ENCODE measurements at places on chromosomes 13 and 19.

- no peak for DNase-seq
These were observed 6.4 kb upstream of the PDE4C start for GRCh38 chr19:18232540-18233223.

- no peak for DNase-seq
These were observed 128.2 kb downstream of the TBC1D4 start for GRCh38 chr13:75353781-75354193.

DNA sequence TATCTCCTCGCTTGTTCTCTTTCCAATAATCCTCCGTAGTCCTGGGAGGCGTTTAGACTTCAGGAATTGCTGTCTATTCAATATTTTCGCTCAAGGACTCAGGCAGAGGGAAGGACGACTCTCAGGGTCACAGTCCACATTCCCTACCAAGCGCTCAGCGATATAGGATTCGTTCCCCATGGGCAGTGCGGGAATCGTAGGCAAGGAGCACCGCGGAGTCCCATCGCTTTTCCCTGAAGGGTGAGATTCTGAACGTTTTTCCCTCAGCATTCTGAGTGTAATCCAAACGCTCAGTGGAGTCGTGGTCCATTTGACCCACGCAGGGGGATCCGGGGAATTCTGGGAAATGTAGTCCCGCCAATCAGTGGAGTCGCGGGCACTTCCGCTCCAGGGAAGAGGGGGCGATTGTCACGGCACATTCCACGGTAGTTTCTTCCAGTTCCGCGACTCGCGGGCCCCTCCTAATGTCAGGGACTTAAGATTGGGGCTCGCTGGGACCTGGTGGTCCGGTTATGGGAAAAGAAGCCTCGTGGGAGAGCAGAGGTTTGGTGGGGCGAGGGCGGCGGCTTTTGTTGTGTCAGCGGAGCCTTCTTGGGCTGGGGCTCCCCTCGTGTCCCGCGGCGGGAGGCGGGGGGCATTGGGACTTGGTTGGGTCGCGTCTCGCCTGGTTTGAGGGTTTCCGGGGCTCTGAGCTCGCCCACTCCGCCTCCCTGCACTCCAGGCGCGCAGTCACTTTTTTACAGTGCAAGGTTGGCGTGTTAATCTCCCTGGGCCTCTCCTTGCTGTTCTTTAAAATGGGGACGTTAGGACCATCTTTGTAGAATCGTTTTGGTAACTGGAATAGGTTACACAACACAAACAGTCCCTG lies at the start of gene ZNF234:
ZNF234 (plus strand) TSS at position 364 of the 868 bp plus-strand sequence. CDS start 3,079 bp downstream, outside the sequence.
- DNase-seq = peak; percentile 80

- no peak for DNase-seq
These were observed 40.6 kb upstream of the LATS2 start for GRCh38 chr13:21101865-21102576.

- DNase-seq = no peak
These were observed 48.6 kb downstream of the CCNA1 start for GRCh38 chr13:36480726-36481427.

DNA sequence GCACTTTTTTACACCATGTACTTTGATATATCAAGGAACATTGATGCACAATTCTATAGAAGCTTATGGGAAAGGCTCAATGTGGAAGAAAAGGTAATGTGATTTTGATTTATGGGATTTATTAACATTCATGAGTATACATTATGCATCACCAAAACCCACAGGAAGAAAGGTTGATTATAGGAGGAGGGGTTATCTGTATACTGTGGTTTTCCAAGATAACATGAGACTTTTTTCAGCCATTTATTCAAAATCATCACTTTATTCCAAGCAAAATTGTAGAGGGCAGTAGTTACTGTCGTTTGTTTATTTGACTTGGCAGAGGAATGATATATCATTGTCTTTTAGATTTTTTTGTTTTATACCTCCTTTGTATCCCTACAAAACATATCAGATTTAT lies 54.9 kb downstream of the WDFY2 start:
- no peak for DNase-seq

GRCh38 chr19:39133431-39134270 lies 8.1 kb downstream of the PAK4 start:
- no peak for DNase-seq

DNA sequence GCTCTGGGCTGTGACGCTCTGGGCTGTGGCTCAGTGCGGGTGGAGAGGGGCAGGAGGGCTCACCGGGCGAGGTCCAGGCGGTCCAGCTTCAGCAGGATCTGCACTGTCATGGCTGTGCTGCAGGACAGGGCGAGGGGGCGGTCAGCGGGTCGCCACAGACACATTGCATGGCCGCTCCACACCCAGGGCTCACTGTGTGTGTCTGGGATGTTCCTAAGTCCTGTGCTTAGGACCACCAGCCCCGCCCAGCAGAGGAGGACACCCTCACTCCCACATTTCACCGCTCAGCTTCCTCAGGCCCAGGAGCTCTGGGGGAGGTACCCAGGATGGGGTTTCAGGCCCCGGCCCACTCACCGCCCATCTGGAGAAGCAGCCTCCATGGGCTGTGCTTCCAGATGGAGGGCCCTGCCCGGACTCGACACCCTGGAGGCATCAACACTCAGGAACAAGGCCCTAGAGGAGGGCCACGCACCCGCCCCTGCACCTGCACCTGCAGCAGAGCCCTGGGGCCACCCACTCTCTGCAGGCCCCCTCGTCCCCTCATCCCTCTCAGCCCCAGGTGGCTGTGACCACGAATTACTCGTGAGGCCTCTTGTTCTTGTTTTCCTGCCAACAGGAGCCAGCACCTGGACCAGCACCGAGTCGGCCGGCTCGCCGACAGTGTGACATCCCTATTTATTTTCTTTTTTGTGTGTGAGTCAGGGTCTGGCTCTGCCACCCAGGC lies 9.7 kb upstream of the CERS1 start:
- no peak for DNase-seq

DNA sequence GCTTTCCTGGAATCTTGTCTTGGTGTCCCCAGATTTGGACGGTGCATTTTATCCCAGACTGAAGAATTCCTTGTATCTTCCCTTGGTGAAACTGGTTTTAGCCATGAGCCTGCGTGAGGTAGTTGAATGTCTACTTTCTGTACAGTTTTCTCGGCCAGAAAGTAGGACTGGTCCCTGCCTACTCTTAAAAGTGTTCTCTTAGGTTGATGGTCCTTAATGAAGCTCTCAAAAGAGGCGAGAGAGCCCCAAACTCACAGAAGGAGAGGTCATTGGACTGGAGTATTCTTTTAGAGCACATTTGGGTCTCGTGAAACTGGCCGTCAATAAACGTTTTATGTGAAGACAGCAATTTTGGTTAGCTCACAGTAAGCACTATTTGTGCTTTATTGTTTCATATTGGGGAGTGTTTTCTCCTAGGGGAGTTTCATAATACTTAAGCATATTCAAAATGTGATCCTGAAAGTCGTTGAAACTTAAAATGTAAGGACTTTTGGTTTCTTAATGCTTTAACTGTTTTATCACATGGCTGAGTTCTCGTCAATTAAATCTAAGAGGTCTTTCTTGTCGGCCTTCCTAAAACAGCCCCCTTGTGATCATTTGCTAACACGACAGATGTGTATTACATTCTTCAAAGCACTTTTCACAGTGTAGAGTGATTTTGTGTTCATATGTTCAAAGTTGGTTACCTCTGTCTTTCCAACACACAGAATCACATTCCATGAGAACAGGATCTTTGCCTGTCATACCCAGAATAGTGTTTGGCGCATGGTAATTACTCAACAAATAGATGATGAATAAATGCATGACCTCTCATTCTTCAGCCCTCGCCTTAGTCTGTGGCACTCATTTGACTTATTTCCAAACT lies 889 bp downstream of the GTF2F2 start:
- DNase-seq = no peak

DNA sequence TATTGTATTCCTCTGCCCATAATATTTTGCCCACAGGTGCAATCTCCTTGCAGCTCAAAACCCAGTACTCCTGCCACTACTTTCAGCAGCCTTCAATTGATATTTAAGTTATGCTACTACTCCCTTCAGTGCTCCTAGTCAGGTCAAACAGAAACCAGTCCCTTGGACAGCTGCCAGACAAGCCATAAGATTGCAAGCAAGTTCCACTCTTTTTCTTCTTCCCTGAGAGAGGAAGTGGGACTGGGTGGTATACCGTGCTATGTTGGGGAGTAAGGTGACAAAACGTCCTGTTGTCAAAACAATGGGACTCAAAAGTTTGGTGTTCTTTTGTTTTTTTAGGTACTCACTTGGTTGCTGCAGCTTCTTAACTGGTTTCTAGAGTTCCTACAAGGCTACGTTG lies 63.1 kb upstream of the FRY start:
- no peak for DNase-seq

- no peak for DNase-seq
These were observed 29.0 kb downstream of the ZNF20 start for GRCh38 chr19:12111176-12111575.

GRCh38 chr19:31266731-31267130 lies 82.5 kb downstream of the TSHZ3 start:
- no peak for DNase-seq

DNA sequence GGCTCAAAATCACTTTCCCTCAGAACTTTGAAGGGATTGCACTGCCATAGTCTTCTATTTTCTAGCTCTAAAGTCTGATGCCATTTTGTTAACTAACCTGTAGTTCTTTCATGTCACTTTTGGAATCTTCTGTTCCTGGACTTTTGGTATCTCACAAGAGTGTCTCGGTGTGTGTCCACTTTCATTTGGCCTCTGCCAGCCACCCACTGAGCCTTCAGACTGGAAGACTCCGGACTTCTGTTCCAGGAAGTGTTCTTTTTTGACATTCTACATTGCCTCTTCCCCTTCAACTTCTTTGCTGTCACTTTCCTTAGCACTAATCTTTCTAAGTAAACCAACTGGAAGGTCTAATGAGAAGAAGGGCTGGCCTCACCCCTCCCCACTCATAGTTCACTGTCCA lies 25.0 kb upstream of the LAMP1 start:
- no peak for DNase-seq

DNA sequence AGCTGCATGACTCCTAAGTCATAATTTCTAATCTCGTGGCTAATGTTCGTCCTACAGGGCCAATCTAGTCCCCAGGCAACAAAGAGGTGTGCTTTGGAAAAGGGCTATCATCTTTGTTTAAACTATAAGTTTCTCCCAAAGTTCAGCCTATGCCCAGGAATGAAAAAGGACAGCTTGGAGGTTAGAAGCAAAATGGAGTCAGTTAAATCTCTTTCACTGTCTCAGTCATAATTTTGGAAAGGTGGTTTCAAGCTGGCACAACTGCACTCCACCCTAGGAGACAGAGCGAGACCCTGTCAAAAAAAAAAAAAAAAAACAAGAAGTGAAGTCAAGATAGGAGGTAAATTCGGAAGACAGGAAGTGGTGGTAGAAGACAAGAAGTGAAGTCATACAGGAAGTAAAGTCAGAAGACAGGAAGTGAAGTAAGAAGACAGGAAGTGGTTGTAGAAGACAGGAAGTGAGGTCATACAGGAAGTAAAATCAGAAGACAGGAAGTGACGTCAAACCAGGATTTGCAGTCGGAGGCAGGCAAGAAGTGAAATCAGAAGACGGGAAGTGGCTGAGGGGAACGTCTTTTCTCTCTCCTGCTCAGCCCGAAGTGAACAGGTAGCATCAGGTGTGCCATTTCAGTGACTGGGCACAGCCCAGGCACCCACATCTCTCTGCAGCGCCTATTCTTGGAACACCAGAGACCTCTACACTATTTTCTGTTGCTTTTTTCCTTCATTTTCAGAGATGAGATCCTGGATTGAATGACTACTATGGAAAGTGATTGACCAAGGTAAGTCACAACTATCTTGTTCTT lies 32.2 kb downstream of the GP6 start:
- peak; percentile 60 for DNase-seq

- DNase-seq = no peak
These were observed 18.8 kb upstream of the PPP5C start for GRCh38 chr19:46328079-46328478.

- DNase-seq = peak; percentile 64
These were observed 10.6 kb upstream of the LRRC25 start for GRCh38 chr19:18408053-18408476.

DNA sequence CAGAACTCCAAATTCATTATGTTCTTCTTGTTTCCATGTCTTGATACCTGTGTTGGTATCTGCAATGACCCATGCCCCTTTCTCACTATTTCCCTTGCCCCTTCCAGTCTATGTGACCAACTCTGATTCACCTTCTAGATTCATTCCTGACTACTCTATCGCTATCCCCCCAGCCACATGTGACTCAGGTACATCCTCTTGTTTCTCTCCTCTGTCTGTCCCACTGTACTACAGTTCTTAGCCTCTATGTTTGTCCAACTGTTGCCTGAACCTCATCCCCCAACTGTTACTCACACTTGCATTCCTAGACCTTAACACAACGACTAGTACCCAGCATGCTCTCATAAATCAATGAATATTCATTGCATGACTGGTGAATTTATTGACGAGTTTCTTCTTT lies 10.0 kb upstream of the FLT3 start:
- no peak for DNase-seq

DNA sequence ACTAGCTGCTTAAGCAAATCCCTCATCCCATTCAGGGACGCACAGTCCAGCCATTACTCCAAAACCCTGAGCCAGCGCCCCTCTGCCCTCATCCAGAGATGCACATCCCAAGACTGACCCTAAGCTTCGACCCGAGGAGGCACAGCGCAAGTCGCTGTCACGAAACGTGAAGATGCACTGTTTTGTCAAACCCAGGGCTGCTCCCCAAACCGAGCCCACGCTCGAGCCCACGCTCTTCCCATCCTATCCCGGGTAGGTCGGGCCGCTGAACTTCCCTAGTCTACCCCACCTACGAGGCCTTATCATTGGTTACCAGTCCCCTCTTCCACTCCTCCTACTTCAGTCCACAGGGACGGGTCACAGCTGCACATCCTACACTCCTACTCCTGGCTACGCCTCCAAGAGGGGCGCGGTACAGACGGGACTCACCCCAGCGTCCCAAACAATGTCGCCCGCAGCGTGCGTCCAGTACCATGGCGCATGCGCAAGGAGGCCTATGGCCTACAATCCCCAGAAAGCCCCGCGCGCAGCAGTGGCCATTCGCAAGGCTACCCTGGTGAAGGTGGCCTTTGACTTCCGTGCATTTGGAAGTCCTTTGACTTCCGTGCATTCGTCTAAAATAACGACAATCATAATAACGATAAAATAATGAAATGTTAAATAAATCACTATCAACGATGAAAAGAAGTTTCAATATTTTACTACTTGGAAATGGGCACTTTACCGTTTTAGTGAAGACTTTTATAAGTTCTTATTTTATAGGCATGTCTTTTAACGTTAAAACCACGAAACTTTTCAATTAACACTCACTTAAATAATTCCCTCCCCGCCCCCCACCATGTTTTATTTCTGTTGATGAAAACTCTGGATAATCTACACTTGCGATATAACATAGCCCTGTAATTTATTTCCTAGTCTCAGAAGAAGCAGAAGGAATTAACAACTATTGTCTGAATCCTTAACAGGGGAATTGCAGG lies at the start of gene ZNF285:
ZNF285 (minus strand) TSS at position 470 of the 977 bp plus-strand sequence. CDS start 4,395 bp downstream, outside the sequence.
- DNase-seq = peak; percentile 88

- DNase-seq = no peak
These were observed 4.9 kb downstream of the ERICH4 start for GRCh38 chr19:41447732-41448332.

DNA sequence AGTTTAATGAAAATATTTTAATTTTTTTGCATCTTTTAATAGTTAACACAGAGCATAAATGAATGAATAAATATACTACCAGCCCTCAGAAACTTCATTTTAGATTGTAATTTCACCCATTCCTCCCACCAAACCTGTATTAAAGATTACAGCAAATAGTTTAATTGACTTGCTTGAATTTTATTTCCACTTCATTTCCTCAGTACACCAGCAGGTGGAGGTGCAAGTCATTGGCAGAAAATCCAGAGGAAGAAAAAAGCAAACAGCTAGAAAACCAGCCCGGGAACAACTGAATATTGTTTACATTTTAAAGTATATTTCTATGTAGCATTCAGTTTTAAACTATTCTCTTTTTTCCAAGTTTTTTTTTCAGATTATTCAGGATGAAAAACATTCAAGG lies 177.8 kb downstream of the OLFM4 start:
- DNase-seq = no peak

GRCh38 chr13:77930430-77930829 lies 11.8 kb upstream of the EDNRB start:
- DNase-seq = no peak
